Fibroblast of skin of scalp (primary cell): ENCODE measurements at places on chromosomes 1 and 21.
A peak's percentile ranks its signal among the peaks of the same experiment; 100 is the strongest.

DNA sequence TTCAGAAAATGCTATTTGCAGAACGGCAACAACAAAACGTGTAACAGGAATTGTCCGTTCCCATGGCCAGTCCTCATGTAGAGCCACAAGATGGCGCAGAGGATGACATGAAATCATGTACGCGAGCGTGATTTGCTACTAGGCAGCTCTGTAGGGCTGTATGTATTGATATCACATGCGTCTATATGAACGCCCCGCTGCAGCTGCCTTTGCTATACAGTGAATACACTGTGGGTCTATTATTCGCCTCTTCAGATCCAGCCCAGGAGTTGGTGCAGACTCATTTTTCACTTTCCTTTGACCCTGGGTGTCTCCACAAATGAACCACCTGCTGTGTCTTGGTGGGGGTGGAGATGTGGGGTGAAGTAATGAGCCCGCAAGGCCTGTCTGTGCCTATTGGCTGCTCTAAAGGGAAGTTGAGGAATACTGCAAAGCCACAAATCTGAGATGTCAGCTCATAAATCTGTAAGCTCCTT is 361.5 kb downstream of the KIF26B start:
- peak; percentile 36 for DNase-seq

- DNase-seq, result no peak
Measured at GRCh38 chr1:208166340-208167138, 77.6 kb downstream of the PLXNA2 start.

DNA sequence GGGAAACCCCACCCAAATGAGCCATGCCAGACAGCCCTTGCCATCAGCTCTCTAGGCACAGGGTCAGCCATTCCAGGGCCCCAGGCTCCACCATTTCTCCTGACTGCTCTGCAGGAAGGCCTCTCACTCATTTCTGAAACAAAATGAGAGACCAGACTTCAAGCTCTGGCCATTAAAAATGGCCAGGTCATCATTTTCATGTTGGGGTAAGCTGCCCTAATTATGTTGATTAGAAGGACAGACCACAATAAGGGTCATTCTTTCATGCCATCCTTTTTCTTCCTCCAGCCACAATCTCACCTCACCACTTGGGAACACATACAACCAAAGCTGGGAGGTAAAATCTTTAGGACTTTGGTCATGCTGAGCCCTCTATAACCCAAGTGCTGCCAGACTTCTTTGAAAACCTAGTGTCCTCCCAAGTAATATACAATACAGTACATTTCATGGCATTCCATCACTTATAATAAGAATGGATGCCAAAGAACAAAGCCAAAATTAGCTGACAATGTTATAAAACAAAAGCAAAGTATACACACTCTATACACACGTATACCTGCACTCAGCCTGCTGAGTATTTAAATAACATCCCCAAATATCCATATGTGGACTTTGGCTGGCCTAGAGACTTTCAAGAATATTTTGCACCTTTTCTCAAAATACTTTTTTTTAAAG is 22.4 kb upstream of the RBBP5 start:
- DNase-seq, result no peak

DNA sequence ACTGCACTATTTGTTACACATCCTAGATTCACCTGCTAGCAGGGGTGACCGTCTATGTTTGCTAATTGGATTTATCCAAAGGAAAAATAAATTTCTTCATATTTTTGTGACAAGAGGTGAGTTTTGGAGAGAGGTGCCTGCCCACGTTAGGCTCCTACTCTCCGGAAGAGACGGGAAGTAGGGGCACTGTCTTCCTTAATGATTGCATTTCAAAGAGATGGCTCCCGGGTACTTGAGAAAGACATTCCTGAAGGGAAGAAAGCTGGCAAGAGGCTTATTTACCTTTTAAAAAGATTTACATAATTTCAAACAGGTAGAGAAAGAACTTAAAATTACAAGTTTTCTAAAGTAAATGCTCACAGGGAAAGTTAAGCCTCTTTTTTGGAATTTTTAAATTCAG is 18.7 kb upstream of the IL19 start:
- no peak for DNase-seq

GRCh38 chr1:77282866-77283539 is 1.2 kb downstream of the AK5 start:
- DNase-seq, result no peak

DNA sequence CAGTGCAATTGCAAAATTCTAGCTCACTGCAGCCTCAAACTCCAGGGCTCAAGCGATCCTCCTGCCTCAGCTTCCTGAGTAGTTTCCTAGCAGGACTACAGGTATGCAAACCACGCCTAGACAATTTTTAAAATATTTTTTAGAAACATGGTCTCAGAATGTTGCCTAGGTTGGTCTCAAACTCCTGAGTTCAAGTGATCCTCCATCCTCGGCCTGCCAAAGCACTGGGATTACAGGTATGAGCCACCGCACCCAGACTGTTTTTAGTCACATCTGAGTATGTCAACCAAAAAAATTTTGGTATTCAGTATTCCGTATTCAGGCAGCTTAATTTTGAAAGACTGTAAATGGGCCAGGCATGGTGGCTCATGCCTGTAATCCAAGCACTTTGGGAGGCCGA is 11.2 kb downstream of the TARBP1 start:
- DNase-seq, result no peak

DNA sequence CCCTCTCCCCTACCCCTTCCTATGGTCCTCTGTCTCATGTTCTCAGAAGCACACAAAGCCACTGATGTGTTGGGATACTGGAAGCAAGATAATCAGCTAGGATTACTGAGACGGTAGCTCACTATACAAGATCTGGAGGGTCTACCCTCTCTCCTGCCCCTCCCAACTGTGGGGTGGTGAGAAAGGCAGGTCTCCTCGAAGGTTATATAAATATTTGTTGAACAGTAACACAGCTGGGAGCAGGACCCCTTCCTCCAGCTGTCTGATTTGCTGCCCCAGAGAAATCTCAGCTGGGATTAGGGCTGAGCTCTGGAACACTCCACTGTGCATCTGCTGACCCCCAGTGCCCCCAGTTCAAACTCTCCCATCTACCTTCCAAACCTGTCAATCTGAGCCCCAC is 94.2 kb upstream of the IPO9 start:
- no peak for DNase-seq

GRCh38 chr1:201881617-201882016 is 7.1 kb upstream of the SHISA4 start:
- DNase-seq, result no peak

- DNase-seq, result peak; percentile 68
Measured at GRCh38 chr1:54227091-54227602, 27.2 kb downstream of the MRPL37 start.

DNA sequence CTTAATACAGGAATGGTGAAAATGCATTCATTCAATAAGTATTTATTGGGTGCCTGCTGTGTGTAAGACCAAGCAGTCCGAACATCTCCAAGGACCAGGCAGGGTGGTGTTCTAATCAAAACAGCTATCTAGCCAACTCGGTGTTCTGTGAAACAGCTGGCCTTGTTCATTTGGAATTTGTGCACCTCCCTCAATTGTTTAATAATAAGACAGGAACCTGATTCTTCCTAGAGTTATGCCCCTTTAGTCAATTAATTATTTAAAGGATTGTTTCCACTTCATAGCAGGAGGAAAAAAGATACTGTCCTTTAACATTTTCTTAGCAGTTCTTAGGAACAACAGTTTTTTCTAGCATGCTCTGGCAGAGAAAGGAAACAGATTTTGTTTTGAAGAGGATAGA is 30.4 kb downstream of the S100A10 start:
- no peak for DNase-seq

GRCh38 chr21:45715441-45715840 is 71.9 kb downstream of the PCBP3 start:
- DNase-seq, result no peak

DNA sequence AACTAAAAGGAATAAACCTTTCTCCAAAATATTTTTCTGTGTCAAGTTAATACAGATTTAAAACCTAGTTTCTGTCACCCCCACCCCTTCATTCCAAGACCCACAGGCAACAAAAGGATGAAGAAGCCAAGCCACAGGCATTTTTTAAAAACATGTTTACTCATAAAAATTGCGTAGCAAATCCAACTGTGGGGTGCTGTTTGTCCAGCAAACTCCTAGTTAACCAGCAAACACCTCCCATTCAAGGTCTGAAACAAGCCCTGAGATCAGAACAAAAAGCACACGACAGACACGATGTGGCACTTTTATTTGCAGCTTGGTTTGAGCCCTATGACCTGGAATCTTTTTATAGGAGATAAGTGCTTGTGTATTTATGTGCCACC is 149.9 kb upstream of the CAMK1G start:
- DNase-seq, result no peak

GRCh38 chr1:225812488-225813213 is 2.7 kb downstream of the EPHX1 start:
- DNase-seq, result peak; percentile 15

GRCh38 chr1:73813236-73813635 is 384.7 kb downstream of the LRRIQ3 start:
- DNase-seq, result no peak

GRCh38 chr1:166975361-166976129 is at the start of gene ILDR2:
TSS of gene ILDR2 (minus strand) at chr1:166975540. CDS start at chr1:166975268, 272 bp downstream.
- DNase-seq, result peak; percentile 14

DNA sequence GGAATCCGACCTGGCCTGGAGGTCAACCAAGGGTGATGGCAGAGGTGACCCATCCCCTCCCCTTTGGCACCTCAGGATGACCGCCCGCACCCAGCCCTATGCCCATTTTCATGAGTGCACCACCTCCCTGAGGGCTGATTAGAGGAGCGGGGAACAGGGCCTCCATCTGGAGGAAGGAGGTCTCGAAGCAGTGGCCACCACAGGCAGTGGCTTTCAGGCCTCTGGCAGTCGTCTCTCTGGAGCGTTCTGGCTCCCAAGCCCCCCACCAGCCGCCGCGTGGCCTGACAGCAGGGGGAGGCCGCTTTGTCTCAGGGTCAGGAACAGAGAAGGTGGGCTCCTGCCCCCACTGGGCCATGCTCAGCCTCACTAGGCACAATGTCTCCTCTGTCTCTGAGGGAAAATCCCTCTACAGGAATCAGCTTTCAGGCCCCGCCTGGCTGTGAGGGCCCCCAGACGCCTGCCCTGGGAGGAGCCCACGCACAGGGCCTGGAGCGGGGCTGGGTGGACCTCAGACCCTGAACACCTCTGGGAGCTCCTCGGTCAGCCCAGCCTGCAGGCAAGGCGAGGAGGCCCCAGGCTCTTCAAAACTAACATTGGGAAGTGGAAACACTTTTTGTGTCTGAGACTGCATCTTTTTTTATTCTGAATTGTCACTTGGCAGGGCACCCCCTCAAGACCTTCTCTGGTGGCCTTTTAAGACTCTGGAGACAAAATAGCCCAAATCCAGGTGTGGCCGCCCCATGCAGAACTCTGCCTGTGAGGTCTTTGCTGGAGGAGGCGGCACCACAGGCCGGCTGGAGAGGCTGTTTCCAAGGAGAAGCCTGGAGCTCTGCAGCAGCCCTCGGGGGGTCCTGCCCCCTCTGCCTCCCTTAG is 127.7 kb upstream of the ARHGEF16 start:
- DNase-seq, result no peak

DNA sequence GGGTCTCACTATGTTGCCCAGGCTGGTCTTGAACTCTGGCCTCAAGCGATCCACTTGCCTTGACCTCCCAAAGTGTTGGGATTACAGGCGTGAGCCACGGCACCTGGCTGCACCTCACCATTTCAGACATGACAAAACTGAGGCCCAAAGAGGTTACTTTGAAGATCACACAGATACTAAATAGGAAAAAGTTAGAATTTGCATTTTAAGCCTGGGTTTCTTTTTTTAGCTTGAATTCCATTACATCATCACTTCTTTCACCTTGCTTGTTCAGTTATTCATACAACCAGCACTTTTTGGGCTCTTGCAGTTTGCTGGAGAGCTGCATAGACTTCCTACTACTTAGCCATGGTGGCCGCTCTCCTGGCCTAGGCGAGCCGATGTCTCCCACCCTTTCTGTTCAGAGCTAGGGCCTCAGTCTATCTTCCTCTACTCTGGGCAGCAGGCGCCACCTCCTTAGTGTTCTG is 16.3 kb upstream of the CD2 start:
- no peak for DNase-seq

- DNase-seq, result peak; percentile 65
Measured at GRCh38 chr1:58739856-58740466, 40.1 kb upstream of the MYSM1 start.
